ENCODE measurements at places on chromosomes 1 and 21.

- H3K4me1 ChIP-seq, result no peaks in the 10 kb centered on the region
- DNase-seq, result no peak
- no peak overlapping the region for H3K4me3 ChIP-seq
- no peaks in the 10 kb centered on the region for H3K27me3 ChIP-seq
These were observed 90.0 kb upstream of the GNG4 start for GRCh38 chr1:235739631-235740030.

- H3K36me3 ChIP-seq, result peaks cover 18% of the 10 kb centered on the region
- no peak for DNase-seq
- H3K4me1 ChIP-seq, result peaks cover 54% of the 10 kb centered on the region
- no peaks in the 10 kb centered on the region for H3K27me3 ChIP-seq
These were observed 12.6 kb downstream of the MCL1 start for GRCh38 chr1:150566589-150567340.

DNA sequence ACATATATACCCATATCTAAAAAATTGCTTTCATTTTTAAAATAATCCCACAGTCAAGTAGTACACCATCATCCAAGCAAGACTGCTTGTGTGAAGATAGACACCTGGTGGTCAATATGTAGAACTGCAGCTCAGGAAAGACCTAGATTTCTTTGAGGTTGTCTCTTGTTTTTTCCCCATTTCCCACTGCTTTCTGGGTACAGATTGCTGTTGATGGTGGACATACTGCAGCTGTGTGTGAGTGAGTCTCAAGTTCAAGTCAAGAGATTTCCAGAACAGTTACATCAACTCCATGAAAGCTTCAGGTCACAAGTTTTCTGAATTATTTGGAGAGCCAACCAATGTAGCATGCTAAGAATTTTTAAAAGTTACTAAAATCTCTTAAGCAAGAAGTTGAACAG lies 306.4 kb downstream of the DUSP10 start:
- peak; percentile 19 for DNase-seq
- H3K27me3 ChIP-seq, result peaks cover 2% of the 10 kb centered on the region
- no peak overlapping the region for H3K4me3 ChIP-seq
- no peaks in the 10 kb centered on the region for H3K36me3 ChIP-seq
- H3K27ac ChIP-seq, result no peak overlapping the region

DNA sequence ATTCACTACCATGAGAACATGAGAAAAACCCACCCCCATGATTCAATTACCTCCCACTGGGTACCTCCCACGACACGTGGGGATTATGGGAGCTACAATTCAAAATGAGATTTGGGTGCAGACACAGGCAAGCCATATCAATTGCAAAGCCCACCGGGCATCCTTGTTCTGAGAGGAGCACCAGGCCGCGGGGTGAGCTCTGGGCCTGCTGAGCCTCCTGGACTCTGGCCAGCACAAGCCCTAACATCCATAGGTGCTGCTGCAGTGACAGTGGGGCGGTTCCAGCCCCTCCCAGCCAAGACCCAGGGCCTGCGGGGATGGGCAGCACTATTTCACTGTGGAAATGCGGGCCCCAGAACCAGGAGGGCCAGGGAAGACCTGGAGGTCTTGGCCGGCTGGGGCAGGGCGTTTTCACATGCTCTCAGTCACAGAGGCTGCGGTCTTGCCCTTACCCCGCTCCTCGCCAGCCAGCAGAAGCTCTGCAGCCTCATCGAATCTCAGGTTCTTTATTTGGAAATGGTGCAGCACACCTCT lies 103.8 kb downstream of the PCBP3 start:
- no peaks in the 10 kb centered on the region for H3K4me1 ChIP-seq
- H3K27ac ChIP-seq, result no peak overlapping the region
- H3K4me3 ChIP-seq, result no peak overlapping the region
- H3K36me3 ChIP-seq, result peaks cover 12% of the 10 kb centered on the region
- H3K27me3 ChIP-seq, result no peaks in the 10 kb centered on the region

GRCh38 chr1:177091040-177091439 lies 73.5 kb downstream of the ASTN1 start:
- H3K36me3 ChIP-seq, result no peaks in the 10 kb centered on the region
- no peak for DNase-seq
- H3K27me3 ChIP-seq, result no peaks in the 10 kb centered on the region
- H3K4me3 ChIP-seq, result no peak overlapping the region
- H3K4me1 ChIP-seq, result peaks cover 4% of the 10 kb centered on the region
- H3K27ac ChIP-seq, result no peak overlapping the region

DNA sequence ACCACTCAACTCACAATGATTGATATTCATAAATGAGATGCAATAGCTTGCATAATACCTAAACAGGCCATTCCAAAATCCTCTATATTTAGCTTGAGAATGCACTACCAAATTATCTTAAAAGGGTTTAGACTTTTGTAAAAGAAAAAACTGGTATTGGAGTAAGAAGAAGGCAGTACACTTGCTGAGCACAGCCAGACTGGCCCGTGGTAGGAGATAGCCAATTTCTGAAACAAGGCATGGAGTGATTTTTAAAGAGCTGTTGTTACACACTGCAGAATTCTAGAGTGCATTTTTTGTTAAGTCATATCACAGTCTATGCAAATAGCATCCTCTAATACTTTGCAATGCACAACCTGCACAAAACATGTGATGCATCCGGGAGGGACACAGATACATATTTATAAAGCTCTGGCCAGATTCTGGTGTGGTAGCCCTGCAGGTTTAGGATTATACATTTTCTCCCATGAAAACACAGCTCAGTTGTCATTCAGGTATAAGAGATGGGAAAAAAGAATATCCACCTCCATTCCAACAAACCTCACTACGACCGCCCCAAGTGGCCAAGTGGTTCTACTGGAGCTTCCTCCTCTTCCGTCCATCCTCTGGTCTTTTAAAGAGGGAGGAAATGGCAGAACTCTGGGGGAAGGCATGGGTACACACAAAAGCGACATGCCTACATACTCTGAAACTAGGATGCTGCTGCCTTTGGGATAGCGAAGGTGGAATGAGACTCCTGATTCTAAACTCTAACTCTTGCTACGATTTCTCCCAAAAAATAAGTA lies 40.8 kb downstream of the BCAR3 start:
- no peak overlapping the region for H3K27ac ChIP-seq
- H3K27me3 ChIP-seq, result no peaks in the 10 kb centered on the region
- peaks cover 27% of the 10 kb centered on the region for H3K4me1 ChIP-seq
- no peaks in the 10 kb centered on the region for H3K36me3 ChIP-seq
- H3K4me3 ChIP-seq, result no peak overlapping the region
- no peak for DNase-seq

GRCh38 chr1:186841599-186841998 lies 12.8 kb downstream of the PLA2G4A start:
- H3K27ac ChIP-seq, result no peak overlapping the region
- H3K36me3 ChIP-seq, result no peaks in the 10 kb centered on the region
- no peak for DNase-seq
- no peaks in the 10 kb centered on the region for H3K4me1 ChIP-seq

- no peak for DNase-seq
- peak overlapping the region; percentile 96 for H3K4me3 ChIP-seq
These were observed 590 bp downstream of the FOXJ3 start for GRCh38 chr1:42334240-42335049.

DNA sequence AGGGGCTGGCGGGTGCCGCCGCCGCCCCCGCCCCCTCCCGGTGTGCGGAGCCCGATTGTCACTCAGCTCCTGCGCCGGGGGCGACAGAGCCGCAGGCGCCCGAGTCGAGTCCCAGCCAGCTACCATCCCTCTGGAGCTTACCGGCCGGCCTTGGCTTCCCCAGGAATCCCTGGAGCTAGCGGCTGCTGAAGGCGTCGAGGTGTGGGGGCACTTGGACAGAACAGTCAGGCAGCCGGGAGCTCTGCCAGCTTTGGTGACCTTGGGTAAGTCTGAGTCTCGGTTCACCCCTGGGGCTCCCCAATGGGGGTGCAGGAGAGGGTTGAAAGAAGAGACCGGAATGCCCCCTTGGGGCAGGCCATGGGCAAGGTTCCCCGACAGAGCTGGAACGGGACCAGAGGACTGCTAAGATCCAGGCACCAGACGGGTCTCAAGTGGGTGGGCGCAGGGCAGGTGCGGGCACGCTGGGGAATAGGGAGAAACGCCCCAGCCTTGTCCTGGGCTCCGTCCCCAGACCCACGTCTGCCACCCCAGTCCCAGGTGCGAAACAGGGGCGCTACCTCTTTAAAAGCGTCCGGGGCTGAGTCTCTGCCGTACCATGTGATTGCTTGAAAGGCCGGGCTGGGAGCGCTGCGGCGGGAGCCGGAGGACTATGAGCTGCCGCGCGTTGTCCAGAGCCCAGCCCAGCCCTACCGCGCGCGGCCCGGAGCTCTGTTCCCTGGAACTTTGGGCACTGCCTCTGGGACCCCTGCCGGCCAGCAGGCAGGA lies at the start of gene ADORA1:
ADORA1 (plus strand) TSS at position 61 of the 765 bp plus-strand sequence. CDS start 1,116 bp downstream, outside the sequence.
- peaks cover 64% of the 10 kb centered on the region for H3K4me1 ChIP-seq
- H3K27me3 ChIP-seq, result peaks cover 7% of the 10 kb centered on the region
- no peak within 1 kb of the TSS for H3K27ac ChIP-seq
- peak; percentile 57 for DNase-seq
- H3K36me3 ChIP-seq, result peaks cover 5% of the 10 kb centered on the region

GRCh38 chr1:219713981-219714381 lies 101.1 kb upstream of the ZC3H11B start:
- no peaks in the 10 kb centered on the region for H3K27me3 ChIP-seq
- peak overlapping the region; percentile 6 for H3K27ac ChIP-seq
- no peaks in the 10 kb centered on the region for H3K36me3 ChIP-seq
- no peak overlapping the region for H3K4me3 ChIP-seq
- no peak for DNase-seq

DNA sequence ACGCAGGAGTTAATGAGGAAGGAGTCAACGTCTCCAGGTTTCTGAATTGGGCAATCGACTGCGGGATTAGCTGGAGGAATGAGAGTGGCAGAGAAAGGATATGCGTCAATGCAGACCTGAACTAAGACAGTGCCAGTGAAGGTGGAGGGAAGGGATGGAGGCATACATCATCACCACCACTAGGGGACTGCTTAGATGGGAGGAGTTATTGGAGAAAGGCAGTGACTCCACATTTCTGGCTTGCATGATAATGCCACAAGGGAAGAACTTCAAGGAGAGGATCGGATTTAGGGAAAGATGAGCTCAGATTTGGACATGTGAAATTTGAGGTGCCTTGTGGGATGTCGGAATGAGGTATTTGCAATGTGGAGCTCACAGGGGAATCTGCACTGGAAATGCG lies 17.5 kb downstream of the VASH2 start:
- H3K4me3 ChIP-seq, result no peak overlapping the region
- H3K27ac ChIP-seq, result no peak overlapping the region
- no peak for DNase-seq
- H3K36me3 ChIP-seq, result peaks cover 23% of the 10 kb centered on the region

DNA sequence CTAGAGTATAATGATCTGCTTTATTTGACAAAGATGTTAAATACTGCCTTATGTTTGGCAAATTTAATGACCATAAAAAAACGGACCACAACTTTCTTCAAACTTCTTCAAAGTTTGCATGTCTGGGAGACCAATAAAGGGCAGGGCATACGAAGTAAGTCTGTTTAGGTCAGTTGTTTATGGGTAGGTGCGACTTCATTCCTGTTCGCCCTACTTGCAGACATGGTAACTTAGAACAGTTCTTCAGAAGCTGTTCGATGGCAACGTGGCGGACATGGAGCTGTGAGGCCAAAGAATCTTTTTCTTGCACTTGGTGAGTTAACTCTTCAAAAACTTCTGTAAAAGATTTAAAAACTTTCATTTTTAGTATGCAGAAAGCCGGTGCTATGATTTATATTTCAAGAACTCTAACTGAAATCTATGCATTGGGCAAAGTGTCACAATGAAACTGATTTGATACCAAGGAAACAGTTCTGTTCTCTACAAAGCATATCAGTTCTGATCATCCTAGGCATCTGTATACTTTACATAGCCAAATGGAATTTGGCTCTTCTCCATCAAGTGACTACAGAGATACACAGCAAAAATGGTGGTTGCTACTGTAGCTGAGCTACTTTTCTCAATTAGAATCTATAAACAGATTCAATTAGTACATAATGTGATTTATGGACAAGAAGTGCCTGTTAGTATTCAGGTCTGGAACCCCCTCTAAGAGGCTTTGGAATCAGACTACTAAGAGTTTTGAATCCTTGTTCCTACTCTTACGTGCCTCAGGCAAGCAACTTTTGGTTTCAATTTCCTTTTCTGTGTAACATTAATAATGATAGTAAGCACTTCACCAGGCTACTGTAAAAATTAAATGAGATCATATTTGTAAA lies 25.7 kb downstream of the C21orf91 start:
- H3K4me3 ChIP-seq, result no peak overlapping the region
- H3K4me1 ChIP-seq, result no peaks in the 10 kb centered on the region
- H3K36me3 ChIP-seq, result peaks cover 5% of the 10 kb centered on the region
- DNase-seq, result no peak
- no peaks in the 10 kb centered on the region for H3K27me3 ChIP-seq
- H3K27ac ChIP-seq, result no peak overlapping the region

DNA sequence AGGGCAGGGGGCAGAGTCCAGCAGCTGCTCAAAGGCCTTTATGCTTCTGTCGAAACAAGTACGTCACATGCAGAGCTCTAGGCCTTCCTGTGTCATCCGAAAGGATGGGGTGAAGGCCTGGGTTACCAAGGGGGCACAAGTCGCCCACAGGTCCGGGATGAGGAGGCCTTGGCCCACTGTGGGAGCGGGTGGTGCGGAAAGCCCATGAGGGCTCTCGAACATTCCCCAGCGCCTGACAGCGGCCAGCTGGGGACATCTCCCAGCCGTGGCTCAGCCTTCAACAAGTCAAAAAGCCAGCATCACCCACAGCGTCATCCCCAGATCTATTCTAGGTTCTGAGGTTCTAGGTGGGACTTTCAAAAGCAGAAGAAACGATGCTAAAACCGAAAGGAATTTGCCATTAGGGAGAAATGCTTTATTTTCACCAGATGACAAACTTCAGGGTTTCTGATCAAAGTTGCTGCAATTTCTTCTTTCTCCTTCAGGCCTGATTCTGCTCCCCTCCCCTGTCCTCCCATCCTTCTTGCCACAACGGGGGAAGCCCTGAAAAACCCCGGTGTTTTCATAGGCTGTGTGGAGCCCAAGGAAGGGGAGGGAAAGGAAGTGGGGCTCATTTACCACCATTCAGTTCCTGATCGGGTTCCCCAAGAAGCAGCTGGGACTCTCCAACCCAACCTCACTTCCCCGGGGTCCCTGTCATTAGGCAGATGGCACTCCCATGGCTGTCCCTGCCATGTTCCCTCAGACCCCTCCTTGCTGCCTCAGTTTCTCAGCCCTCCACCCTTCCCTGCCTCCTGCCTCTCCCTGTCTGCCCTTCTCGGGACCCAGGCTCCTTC lies 17.6 kb downstream of the GPR137B start:
- no peaks in the 10 kb centered on the region for H3K27me3 ChIP-seq
- peaks cover 21% of the 10 kb centered on the region for H3K4me1 ChIP-seq
- peaks cover 19% of the 10 kb centered on the region for H3K36me3 ChIP-seq
- no peak overlapping the region for H3K27ac ChIP-seq

DNA sequence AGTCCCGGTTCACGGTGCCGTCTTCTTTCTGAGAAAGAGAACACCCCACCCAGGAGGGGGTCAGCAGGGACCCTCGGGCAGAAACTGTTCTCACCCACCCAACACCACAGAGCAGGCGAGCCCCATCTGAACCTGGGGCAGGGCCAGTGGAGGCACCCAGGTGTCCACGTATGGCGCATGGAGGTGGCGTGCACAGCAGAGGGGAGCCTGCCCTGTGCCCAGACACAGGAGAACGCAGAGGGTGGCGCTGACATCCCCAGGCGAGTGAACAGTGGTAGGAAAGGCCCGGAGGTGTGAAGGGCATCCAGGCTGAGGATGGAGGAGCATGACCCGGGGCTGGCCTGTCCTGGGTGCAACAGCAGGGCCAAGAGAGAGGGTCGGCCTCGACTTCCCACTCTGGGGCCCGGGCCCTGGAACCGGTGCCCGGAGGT lies 91.1 kb downstream of the STUM start:
- H3K36me3 ChIP-seq, result peaks cover 88% of the 10 kb centered on the region
- no peak overlapping the region for H3K27ac ChIP-seq
- no peak for DNase-seq
- H3K4me1 ChIP-seq, result peaks cover 55% of the 10 kb centered on the region
- H3K4me3 ChIP-seq, result no peak overlapping the region

Measured in spinal cord (tissue), 10 donors.